Cerebellum (tissue), 4 donors: ENCODE measurements at places on chromosomes 3 and 15. TPM values are rescaled to one million over a fixed set of nuclear protein-coding genes. Genes with fewer than 3 reads are reported as not detected.

The EIF1B gene
- total RNA-seq: 24.4 TPM

The LRRC34 gene
- 21.1 TPM for total RNA-seq

The PLA2G4D gene
- total RNA-seq: 0.09 TPM

The COL6A5 gene
- total RNA-seq: 1.5 TPM
